ENCODE measurements at places on chromosomes 12 and 14. TPM values are rescaled to one million over a fixed set of nuclear protein-coding genes. Genes with fewer than 3 reads are reported as not detected.

The GALNT16 gene
- total RNA-seq: 22.5 TPM

The MEG3 gene
- total RNA-seq: 154 TPM

The WIF1 gene
- 0.57 TPM for total RNA-seq

The KDM2B gene
- total RNA-seq: 17.3 TPM

- no peak for DNase-seq
Observed at GRCh38 chr12:101695706-101696105, 1.7 kb upstream of the CHPT1 start.

- no peak for DNase-seq
Observed at GRCh38 chr14:76984787-76985375, 43.6 kb downstream of the IRF2BPL start.

DNA sequence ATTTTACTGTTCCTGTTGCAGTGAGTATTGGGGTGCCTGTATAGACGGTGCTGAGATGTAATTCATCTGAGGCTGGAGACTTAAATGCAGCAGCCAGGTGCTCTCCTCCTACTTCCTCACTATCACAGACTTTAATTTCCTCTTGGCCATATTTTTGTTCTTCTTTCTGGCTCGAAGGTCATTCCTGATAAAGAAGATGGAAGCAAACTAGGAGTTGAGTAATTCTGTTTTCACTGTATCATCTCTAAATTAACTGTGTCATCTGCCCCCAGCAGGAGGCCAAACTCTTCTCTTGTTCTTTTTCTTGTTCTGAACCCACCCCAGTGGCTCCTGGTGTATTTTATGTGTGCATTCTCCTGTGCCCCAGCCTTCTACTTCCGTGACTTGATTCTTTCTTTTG, 141.7 kb upstream of the ARHGAP5 start:
- DNase-seq: no peak
